ENCODE measurements at places on chromosomes 7 and 10.

DNA sequence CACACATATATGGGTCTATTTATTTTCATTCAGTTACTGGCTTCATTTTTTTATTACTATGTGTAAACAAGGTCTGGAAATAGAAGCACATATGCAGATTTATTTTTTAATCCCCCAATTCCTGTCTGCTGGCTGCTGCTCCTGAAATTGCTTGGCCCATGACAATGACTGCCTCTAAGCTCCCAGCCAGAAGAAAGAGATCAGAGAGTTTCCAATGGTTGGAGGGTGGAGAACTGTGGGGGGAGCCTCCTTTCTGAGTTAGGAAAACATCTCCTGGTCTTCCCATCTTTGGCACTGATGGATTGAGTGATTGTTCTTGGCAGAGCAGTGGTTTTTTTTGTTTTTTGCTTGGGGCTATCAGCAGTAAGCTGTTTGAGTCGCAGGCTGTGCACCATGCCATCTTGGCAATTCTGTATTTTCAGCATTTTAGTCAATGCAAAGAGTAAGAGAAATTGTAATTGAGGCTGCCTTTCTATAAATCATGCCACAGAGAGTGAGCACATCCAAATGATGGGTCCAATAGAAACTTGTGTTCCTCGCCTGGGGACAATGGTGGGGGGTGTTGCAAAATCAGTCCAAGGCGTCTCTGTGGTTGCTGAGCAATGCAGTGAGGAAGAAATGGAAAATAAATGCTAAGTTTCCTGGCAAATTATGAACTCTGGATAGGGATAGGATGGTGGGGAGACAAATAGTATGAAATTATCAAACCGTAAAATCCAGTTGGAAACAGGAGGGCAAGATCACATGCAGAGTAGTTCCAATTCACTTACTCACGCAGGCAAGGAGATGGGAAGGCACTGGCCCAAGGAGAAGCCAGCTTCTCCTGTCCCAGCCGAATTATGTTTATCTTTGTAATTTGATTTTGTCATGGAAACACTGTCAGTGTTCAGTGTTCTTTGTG is 382.4 kb downstream of the SORCS3 start:
- no peak for DNase-seq

- DNase-seq = no peak
These were observed 7.0 kb upstream of the GARIN1A start for GRCh38 chr7:128665057-128665456.

- DNase-seq = no peak
These were observed 9.6 kb upstream of the AKR1B1 start for GRCh38 chr7:134468475-134468874.

- no peak for DNase-seq
These were observed at the start of gene DIP2C for GRCh38 chr10:689452-690371. Gene DIP2C, minus strand, starts transcription at chr10:689668. Its CDS starts 90 bp downstream, at chr10:689578.

DNA sequence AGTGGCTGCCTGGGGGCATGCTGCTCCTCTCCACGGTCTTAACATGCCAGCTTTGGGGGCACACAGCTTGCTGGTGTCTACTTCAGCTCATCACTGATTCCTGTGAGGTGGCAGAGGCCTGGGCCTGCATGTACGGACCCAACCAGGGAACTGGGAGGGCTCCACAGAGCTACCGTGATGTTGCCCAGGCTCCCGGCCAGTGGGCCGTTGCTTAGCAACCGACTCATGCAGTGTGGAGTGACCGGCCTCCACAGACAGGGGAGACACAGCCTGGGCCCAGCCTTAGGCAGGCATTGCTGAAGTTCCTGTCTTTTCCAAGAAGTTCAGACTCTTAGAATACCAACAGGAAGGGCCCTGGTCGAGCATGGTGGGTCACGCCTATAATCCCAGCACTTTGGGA is 25.8 kb upstream of the SH2B2 start:
- DNase-seq = no peak

- DNase-seq = no peak
These were observed 156.5 kb downstream of the PRKCQ start for GRCh38 chr10:6423413-6424170.

GRCh38 chr7:126803990-126804389 is 448.8 kb downstream of the GRM8 start:
- DNase-seq = no peak

DNA sequence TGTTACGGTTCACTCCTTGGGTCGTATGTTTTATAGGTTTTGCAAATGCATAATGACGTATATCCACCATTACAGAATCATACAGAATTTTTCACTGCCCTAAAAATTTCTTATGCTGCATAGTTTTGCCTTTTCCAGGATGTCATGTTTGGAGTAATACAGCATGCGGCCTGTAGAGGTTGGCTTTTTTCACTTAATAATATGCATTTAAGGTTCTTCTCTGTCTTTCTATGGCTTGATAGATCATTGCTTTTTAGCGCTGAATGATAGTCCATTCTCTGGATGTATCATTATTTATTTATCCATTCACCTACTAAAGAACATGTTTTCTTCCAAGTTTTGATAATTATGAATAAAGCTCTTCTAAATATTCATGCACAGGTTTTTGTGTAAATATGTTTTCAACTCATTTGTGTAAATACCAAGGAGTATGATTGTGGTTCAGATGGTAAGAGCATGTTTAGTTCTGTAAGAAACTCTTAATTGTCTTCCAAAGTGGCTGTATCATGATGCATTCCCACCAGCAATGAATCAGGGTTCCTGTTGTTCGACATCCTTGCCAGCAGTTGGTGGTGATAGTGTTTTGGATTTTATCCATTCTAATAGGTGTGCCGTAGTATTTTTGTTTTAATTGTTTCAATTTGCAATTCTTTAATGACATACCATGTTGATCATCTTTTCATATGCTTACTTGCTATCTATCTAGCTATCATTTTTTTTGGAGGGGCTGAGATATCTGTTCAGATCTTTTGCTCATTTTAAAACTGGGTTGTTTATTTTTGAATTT is 531.2 kb upstream of the GHITM start:
- DNase-seq = no peak

DNA sequence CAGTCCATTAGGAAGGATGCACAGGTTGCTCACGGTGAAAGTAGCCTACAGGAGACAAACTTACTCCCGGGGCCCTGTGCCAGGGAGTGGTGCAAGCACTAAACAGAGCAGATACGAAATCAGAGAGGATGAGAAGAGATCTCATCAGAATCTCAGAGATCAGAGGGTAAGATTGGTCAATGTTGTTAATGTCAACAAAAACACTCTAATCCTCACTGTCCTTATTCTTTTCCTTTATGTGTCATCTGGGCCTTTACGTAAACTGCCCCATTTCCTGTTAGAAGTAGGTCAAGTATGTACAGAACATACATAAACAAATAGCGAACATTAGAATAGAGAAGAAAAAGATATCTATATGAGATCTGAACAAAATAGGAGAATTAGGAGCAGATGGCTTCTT is 163.1 kb downstream of the PPP1R17 start:
- DNase-seq = no peak

DNA sequence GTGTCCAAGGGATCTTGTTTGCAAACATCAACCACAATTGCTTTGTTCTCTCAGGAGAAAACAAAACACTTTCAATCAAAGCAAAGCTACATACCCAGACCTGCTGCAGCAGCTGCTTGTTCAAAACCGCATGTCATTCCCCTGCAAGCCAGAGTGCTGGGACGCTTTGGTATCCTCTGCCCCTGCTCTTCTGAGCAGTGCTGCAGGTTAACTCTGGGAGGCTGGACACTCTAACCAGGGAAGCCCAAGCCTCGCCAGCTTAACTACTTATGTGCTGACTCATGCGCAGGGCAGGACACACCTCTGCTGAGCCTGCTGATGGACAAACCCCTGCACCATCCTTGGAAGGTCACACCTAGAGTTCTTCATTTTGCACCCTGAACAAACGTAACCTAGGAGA is 28.2 kb upstream of the ASAH2 start:
- DNase-seq = no peak

DNA sequence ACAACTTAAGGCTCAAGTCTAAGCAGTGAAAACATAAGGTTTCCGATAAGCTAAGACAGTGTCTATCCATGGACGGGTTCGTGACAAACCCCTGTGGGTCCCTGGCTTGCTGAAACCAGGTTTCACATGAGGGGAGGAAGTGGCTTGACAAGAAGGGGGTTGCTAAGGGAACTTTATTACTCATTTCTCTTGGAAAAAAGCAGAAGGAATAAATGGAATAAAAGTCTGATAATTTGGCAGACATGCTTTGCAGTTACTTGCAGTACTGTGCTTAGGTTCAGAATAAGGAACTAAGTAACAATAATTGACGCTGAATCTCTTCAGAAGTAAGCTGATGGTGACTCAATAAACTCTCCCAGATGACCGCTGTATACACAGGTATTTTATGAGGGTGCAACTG is 34.7 kb downstream of the RBM17 start:
- DNase-seq = no peak

GRCh38 chr10:42883993-42884983 is 101.7 kb downstream of the BMS1 start:
- no peak for DNase-seq

DNA sequence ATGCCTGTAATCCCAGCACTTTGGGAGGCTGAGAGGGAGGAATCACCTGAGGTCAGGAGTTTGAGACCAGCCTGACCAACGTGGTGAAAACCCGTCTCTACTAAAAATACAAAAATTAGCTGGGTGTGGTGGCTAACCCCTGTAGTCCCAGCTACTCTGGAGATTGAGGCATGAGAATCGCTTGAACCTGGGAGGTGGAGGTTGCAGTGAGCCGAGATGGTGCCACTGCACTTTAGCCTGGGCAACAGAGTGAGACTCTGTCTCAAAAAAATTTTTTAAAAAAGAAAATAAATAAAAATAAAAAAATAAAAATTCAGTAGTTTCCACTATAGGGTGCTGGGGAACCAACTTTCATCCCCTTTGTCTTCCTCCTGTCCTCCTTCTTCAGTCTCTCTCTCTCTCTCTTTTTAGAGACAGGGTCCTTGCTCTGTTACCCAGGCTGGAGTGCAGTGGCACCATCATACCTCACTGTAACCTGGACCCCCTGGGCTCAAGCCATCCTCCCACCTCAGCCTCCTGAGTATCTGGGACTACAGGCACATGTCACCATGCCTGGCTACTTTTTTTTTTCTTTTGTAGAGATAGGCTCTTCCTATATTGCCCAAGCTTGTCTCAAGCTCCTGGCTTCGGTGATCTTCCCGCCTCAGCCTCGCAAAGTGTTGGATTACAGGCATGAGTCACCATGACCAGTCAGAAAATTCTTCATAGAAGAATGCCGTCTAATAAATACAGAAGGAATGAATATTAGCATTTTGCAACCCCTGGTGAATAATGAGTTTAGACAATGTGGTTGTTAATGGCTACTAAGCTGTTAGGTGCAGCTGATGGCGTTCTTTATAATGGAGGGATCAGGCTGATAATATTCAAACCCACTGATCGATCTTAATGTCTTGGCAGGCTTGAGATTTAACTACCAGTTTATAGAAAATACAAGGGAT is 20.6 kb downstream of the RBM20 start:
- no peak for DNase-seq

- DNase-seq = no peak
These were observed 15.7 kb downstream of the PKD1L1 start for GRCh38 chr7:47932466-47933037.

- DNase-seq = no peak
These were observed 31.1 kb downstream of the ANTXRL start for GRCh38 chr10:46317889-46318288.

GRCh38 chr10:6958254-6958653 is 378.2 kb upstream of the PRKCQ start:
- DNase-seq = peak; percentile 20

DNA sequence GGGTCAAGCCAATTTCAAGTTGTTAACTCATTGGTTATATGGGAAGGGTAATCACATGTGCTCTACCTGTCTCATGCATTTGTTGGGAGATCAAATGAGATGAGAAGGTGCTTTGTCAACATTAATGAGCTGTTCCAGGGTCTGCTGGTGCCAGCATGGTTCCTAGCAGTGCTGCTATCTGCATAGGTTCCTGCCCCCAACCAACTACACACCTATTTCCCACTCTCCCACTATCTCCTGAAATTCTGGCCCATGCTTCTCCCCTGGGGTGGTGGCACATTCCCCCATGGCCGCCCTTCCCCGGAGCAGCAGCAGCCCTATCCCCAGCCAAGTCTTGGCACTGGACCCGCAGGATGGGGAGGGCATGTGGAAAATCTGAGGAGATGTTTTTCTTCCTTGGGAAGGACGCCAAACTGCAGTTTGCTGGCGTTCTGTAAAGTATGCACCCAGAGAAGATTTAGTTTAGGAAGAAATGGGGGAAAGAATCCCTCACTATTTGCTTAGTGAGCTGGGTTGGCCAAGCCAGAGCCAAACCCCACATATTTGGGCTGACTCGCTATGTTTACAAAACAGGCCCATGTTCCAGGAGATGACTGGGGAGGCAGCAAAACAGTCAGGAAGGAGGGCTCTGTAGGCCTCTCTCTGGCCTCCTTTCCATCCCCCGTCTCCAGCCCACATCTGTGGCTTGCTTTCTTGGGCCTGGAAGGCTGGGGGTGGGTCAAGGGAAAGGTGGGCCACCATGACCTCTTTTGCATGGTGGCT is 42.5 kb downstream of the PPP1R3C start:
- DNase-seq = no peak

DNA sequence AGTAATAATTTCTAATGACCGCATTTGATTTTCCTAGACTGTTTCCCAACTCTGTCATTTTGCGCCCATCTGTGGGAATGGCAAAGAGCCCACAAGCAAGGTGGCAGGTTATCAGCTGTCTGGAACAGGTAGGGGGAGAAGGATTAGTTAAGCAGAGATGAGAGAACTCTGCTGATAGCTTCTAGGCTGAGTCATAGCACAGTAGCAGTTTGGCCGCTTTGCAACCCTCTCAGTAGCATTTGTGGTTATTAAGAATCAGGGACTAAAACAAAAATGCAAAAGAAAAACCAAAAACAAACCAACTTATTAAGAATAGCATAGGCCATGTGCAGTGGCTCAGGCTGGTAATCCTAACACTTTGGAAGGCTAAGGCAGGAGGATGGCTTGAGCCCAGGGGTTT is 602.7 kb upstream of the SORCS1 start:
- DNase-seq = no peak

GRCh38 chr10:2938869-2939268 is 128.5 kb upstream of the PFKP start:
- no peak for DNase-seq

DNA sequence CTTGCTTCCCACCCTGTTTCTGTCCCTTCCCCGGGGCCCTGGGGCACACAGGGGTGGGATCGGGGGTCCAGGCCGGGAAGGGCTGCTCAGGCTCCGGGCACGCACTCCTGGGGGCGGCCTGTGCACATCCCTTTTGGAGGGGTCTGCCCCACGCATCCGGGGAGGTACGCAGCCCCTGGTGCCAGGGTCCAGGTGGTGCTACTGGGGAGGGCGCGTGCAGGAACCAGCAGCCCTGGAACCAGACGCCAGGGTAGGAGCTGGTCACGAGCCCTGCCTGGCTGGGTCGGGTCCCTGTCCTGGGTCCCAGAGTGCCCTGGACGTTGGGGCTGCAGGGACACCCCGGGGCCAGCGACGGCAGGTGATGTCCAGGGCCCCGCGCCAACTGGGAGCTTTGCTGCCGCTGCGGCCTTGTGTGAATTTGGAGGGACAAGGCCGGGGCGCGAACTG is 53.4 kb downstream of the GLRX3 start:
- no peak for DNase-seq

GRCh38 chr10:48598936-48599829 is 5.7 kb downstream of the ARHGAP22 start:
- DNase-seq = no peak

All from CD4-positive, alpha-beta T cell treated with Interleukin-15 for 4 hours (primary cell).